Smooth muscle cell of trachea (primary cell): ENCODE measurements at places on chromosomes 16 and 17. TPM values are rescaled to one million over a fixed set of nuclear protein-coding genes. Genes with fewer than 3 reads are reported as not detected.

The TMIGD1 gene
- total RNA-seq, result not detected in 2 replicates

The SCNN1G gene
- not detected in 2 replicates for total RNA-seq

The HID1 gene
- total RNA-seq, result 0.29 and 0.66 TPM in 2 replicates

The EVI2A gene
- total RNA-seq, result 9.6 and 15.3 TPM in 2 replicates

The RNU2-1 gene
- not detected in 2 replicates for total RNA-seq

The RHBDL1 gene
- 4.8 and 9.4 TPM in 2 replicates for total RNA-seq

The KRT32 gene
- total RNA-seq, result not detected in 2 replicates

The IKZF3 gene
- total RNA-seq, result 0.33 TPM in 1 of 2 replicates, not detected in the other

The ITPRIPL2 gene
- total RNA-seq, result 30.5 and 71.1 TPM in 2 replicates

The TTLL6 gene
- under 0.01 and 0.58 TPM in 2 replicates for total RNA-seq

The KRTAP4-5 gene
- not detected in 2 replicates for total RNA-seq

The PROCA1 gene
- total RNA-seq, result 1.9 and 3.1 TPM in 2 replicates

The CCDC200 gene
- not detected in 2 replicates for total RNA-seq

The MILR1 gene
- 6.5 and 27.9 TPM in 2 replicates for total RNA-seq

The SLC9A5 gene
- 1.3 and 2.3 TPM in 2 replicates for total RNA-seq

The C16orf54 gene
- not detected in 2 replicates for total RNA-seq

The KCNH6 gene
- not detected in 2 replicates for total RNA-seq

The GCGR gene
- total RNA-seq, result not detected in 2 replicates

The MYOCD gene
- total RNA-seq, result under 0.01 TPM in 1 of 2 replicates, not detected in the other

The KRTAP1-5 gene
- 2.2 TPM in 1 of 2 replicates, not detected in the other for total RNA-seq

The PARD6A gene
- total RNA-seq, result 0.44 and 2.5 TPM in 2 replicates

The CCL13 gene
- total RNA-seq, result 1.8 TPM in 1 of 2 replicates, not detected in the other

The NTN1 gene
- 0.44 and 3.0 TPM in 2 replicates for total RNA-seq

The C17orf100 gene
- 0.58 and 1.2 TPM in 2 replicates for total RNA-seq

The LRRC46 gene
- total RNA-seq, result under 0.01 and 0.15 TPM in 2 replicates

The KCNAB3 gene
- total RNA-seq, result 0.33 and 0.44 TPM in 2 replicates

The ITGAX gene
- total RNA-seq, result 0.15 and 0.17 TPM in 2 replicates

The RDM1 gene
- total RNA-seq, result 0.66 and 0.87 TPM in 2 replicates

The PRDM7 gene
- not detected in 2 replicates for total RNA-seq

The CHST4 gene
- not detected in 2 replicates for total RNA-seq

The OSBPL7 gene
- 7.6 and 13.2 TPM in 2 replicates for total RNA-seq

The CNTNAP1 gene
- 43.6 and 45.0 TPM in 2 replicates for total RNA-seq

The DPEP2 gene
- not detected in 2 replicates for total RNA-seq

The SHISA6 gene
- under 0.01 TPM in 1 of 2 replicates, not detected in the other for total RNA-seq

The SNAI3 gene
- total RNA-seq, result 0.33 TPM in 1 of 2 replicates, not detected in the other

The CTU2 gene
- total RNA-seq, result 11.5 and 16.7 TPM in 2 replicates

The SYCE1L gene
- total RNA-seq, result 0.50 and 0.58 TPM in 2 replicates

The SLC12A3 gene
- not detected in 2 replicates for total RNA-seq

The SLFN11 gene
- 70.8 and 90.3 TPM in 2 replicates for total RNA-seq

The LCMT1 gene
- total RNA-seq, result 37.2 and 53.2 TPM in 2 replicates

The FAM117A gene
- total RNA-seq, result 3.5 and 4.6 TPM in 2 replicates

The LCAT gene
- total RNA-seq, result 7.6 and 12.4 TPM in 2 replicates

The AKAP1 gene
- 10.9 and 13.2 TPM in 2 replicates for total RNA-seq

The PNMT gene
- 0.17 TPM in 1 of 2 replicates, not detected in the other for total RNA-seq

The HSPB9 gene
- total RNA-seq, result not detected in 2 replicates

The TEX19 gene
- not detected in 2 replicates for total RNA-seq

The C17orf78 gene
- total RNA-seq, result not detected in 2 replicates

The PSMC3IP gene
- 3.1 and 5.5 TPM in 2 replicates for total RNA-seq
